ENCODE measurements at places on chromosomes 13 and 19. TPM values are rescaled to one million over a fixed set of nuclear protein-coding genes. Genes with fewer than 3 reads are reported as not detected.

- DNase-seq: no peak
These were observed 193.6 kb upstream of the STARD13 start for GRCh38 chr13:33479105-33479504.

- DNase-seq: no peak
These were observed 18.9 kb upstream of the LRP3 start for GRCh38 chr19:33175156-33175782.

DNA sequence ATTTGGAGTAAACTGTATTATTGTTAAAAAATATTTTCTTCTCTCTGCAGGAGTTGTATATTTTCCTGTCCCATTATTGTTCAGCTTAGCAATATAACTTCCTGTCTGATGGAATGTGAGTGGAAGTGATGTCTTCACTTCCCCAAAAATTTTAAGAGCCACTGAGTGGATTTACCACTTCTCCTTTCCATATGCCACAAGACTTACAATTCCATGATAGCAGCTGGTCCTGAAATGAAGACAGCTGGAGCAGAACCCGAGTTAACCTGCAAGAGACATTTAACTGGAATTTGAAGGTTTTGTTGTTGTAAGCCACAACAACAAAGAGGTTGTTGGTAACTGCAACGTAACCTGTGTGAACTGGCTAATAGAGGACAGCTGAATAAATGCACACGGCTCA, 23.4 kb upstream of the TBC1D4 start:
- DNase-seq: no peak

DNA sequence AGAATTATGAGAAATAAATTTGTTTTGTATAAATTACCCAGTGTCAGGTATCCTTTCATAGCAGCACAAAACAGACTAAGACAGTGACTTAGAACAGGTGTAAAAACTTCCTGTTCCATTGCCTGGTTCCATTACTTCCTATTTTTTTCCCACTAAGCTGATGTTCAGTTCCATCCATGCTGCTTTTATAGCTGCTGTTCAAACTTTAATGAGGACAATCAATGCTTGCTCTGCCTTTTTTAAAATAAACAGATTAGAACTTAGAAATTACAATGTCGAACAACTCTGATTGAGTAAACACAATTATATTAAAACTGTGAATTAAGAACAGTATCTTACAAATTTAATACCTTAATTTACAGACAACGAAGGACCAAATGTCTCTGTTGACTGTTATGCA, 818.9 kb downstream of the OLFM4 start:
- no peak for DNase-seq

- DNase-seq: no peak
These were observed 152.7 kb upstream of the SERP2 start for GRCh38 chr13:44220948-44221347.

GRCh38 chr13:55439450-55439849, 1701.3 kb upstream of the PRR20A start:
- no peak for DNase-seq

DNA sequence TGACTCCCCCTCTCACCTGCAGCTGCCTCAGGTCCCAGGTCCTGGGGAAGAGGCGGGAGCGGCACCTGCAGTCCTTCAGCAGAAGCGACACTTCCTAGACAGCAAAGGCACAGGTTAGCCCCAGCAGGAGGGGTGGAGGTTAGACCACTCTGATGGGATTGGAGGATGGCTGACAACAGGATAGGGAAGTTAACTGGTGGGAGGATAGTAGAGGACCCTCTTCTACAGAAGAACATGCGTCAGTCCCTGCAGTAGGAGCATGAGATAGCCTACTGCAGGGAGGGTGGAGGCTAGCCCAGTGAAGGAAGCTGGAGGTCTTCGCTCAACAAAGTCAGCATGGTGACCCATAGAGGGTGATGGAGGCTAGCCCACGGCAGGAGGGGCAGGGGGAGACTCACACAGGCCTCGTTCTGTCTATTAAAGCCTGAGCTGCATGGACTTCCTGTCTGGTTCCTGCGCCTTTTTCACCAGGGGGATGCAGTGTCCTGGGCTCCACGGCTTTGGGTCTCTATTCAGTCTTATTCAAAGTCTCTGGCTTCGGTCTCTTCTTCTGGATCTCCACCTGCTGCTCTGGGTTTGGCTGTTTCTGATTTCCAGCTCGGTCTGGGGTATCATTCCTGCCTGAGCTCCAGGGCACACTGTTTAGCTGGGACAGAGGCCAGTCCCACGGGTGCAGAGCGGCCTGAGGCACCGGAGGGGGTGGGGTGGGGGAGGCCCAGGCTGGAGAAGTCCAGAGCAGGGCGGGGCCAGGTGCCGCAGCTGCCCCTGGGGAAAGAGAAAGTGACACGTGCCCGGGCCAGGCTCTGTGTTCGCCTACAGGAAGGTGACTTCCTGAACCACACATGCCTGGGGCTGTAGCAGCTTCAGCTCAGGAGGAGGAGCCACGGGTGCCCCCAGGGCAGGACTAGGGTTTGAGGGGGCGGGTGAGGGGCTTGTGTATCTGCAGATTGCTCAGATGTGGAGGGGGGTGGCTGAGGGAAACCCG, 7.3 kb downstream of the IFNL3 start:
- no peak for DNase-seq

DNA sequence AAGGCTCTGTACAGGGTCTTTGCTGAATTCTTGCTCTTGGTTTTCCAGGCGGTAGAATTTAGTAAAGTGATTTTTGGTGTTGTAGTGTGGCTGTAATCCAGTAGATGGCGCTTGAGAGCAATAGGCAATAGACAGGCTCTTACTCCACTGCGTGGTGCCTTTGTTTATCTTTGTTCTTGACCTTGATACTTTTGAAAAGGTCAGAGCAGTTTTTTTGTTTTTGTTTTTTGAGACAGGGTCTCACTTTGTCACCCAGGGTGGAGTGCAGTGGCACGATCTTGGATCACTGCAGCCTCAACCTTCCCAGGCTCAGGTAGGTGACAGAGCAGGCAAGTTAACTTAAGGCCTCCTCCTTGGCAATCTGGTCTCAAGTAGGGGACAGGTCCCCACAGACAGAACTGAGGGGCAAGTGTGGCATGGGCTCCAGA, 12.2 kb upstream of the LILRA5 start:
- DNase-seq: peak; percentile 40

- no peak for DNase-seq
These were observed 107.0 kb downstream of the SIPA1L3 start for GRCh38 chr19:38013913-38014580.

DNA sequence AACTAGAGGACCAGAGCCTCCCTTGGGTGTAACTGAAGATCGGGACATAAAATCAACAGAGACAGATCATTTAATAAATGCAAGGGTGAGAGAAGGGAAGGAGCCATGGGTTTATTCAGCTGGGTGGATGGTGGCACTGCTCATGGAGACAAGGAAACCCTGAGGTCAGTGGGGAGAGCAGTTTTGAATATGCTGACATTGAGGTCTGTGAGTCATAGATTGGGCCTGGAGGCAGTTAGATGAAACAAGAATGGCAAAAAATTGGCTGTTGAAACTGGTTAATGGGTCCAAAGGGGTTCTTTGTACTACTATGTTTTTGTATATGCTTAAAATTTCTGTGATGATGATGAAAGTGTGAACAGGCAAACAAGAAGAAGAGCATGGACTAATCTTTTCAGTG, 5.1 kb upstream of the GTF3A start:
- no peak for DNase-seq

DNA sequence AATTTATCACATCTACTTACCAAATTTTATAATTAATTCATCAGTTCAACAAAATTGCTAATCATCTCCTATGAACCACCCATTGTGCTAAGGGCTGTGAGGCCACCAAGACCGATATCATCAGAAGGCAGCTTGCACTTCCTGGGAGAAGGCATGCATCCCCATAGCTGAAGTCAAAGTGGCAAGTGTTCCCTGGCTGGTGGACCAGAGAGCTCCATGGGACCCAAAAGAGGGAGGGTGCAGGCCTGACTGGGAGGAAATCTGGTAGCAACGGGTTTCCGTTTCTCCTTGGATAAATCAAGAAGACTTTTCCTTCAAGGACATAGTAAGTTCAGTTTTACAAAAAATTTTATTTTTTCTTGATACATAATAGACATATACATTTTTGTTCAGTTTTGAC, 325.2 kb downstream of the FGF9 start:
- no peak for DNase-seq

- peak; percentile 5 for DNase-seq
These were observed 162.1 kb downstream of the GPC6 start for GRCh38 chr13:93388701-93389100.

EIF3K gene
- total RNA-seq: 257 TPM

TTC9B gene
- total RNA-seq: not detected

CEACAM7 gene
- total RNA-seq: not detected

CLEC17A gene
- total RNA-seq: not detected

AKT2 gene
- 142 TPM for total RNA-seq

MATK gene
- not detected for total RNA-seq
